Fibroblast of villous mesenchyme (primary cell): ENCODE measurements at places on chromosomes 5 and 9. TPM values are rescaled to one million over a fixed set of nuclear protein-coding genes. Genes with fewer than 3 reads are reported as not detected.

PCDHB14 gene
- 0.32 and 0.43 TPM in 2 replicates for total RNA-seq

GAS1 gene
- 29.3 and 136 TPM in 2 replicates for total RNA-seq

CFAP90 gene
- total RNA-seq: not detected in 2 replicates

HCN1 gene
- total RNA-seq: under 0.01 TPM in 2 replicates

CDH6 gene
- total RNA-seq: 3.9 and 4.3 TPM in 2 replicates

PCDHA7 gene
- total RNA-seq: 0.32 and 0.86 TPM in 2 replicates

IL7R gene
- 12.9 and 74.7 TPM in 2 replicates for total RNA-seq

FCN2 gene
- total RNA-seq: not detected in 2 replicates

PCDHB16 gene
- total RNA-seq: under 0.01 and 0.32 TPM in 2 replicates

TAF11L5 gene
- not detected in 2 replicates for total RNA-seq

IPO11 gene
- 20.9 and 34.5 TPM in 2 replicates for total RNA-seq

LMNB1 gene
- total RNA-seq: 31.6 and 47.9 TPM in 2 replicates

SPATA6L gene
- 0.43 and 0.64 TPM in 2 replicates for total RNA-seq

ALDOB gene
- total RNA-seq: not detected in 2 replicates

PAIP2 gene
- total RNA-seq: 35.1 and 56.1 TPM in 2 replicates

SPEF2 gene
- total RNA-seq: 3.5 and 4.3 TPM in 2 replicates

KCNV2 gene
- not detected in 2 replicates for total RNA-seq

NME5 gene
- total RNA-seq: 1.3 and 2.2 TPM in 2 replicates

TAF11L9 gene
- not detected in 2 replicates for total RNA-seq

MAP1B gene
- total RNA-seq: 74.3 and 124 TPM in 2 replicates

SPATA31E1 gene
- total RNA-seq: not detected in 2 replicates

ZNF879 gene
- 2.6 and 5.6 TPM in 2 replicates for total RNA-seq

WDR38 gene
- total RNA-seq: not detected in 2 replicates

NSD1 gene
- 59.3 and 70.0 TPM in 2 replicates for total RNA-seq

SYK gene
- total RNA-seq: not detected in 2 replicates

NTRK2 gene
- not detected in 2 replicates for total RNA-seq

TMC1 gene
- under 0.01 and 1.3 TPM in 2 replicates for total RNA-seq

OR1Q1 gene
- total RNA-seq: not detected in 2 replicates

STARD4 gene
- 105 and 147 TPM in 2 replicates for total RNA-seq

ADGRV1 gene
- total RNA-seq: under 0.01 and 0.43 TPM in 2 replicates

IRX2 gene
- total RNA-seq: 0.32 and 3.0 TPM in 2 replicates

MGAT4B gene
- 83.8 and 102 TPM in 2 replicates for total RNA-seq

IL17B gene
- total RNA-seq: 1.3 TPM in 1 of 2 replicates, not detected in the other

NUTM2G gene
- total RNA-seq: not detected in 2 replicates

EIF4E1B gene
- total RNA-seq: not detected in 2 replicates

FGF1 gene
- total RNA-seq: 8.7 and 16.0 TPM in 2 replicates

SOHLH1 gene
- not detected in 2 replicates for total RNA-seq
